ENCODE measurements at places on chromosomes 5 and 9. TPM values are rescaled to one million over a fixed set of nuclear protein-coding genes. Genes with fewer than 3 reads are reported as not detected.

The SOHLH1 gene
- total RNA-seq, result not detected

The DBN1 gene
- 9.3 TPM for total RNA-seq

The MARCOL gene
- total RNA-seq, result 0.27 TPM

The F2RL1 gene
- total RNA-seq, result 87.0 TPM

The TMEM252 gene
- not detected for total RNA-seq

The NUTM2G gene
- not detected for total RNA-seq

The PCA3 gene
- total RNA-seq, result not detected

The PFN3 gene
- not detected for total RNA-seq

The CCNO gene
- 2.6 TPM for total RNA-seq
